ENCODE measurements at places on chromosomes 3 and 15. TPM values are rescaled to one million over a fixed set of nuclear protein-coding genes. Genes with fewer than 3 reads are reported as not detected.

- DNase-seq: no peak
Observed at GRCh38 chr3:11668243-11669235, 24.8 kb upstream of the VGLL4 start.

GRCh38 chr3:129003578-129004112 lies 2.5 kb downstream of the EFCC1 start:
- DNase-seq: peak; percentile 60

HAPLN3 gene
- total RNA-seq: 9.5 TPM

CCDC174 gene
- total RNA-seq: 15.6 TPM

DNA sequence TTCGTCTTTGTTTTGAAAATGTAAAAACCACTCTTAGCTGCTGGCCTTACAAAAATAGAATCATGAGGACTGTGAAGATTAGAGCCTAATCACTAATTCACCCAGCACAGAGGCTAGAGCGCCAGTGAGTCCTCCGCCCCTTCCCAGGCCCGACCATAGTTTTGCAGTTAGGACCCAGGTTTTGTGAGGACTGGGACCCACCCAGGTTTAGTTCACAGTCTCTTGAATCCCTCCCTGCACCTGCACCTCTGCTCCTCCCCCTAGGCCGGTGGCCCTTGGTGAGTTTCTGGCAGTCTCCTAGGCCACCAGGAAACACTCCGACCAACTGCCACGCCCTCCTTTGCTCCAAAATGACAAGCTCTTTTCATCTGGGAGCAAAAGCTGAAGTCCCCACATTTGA lies 136.0 kb upstream of the CCDC54 start:
- DNase-seq: peak; percentile 45

DNA sequence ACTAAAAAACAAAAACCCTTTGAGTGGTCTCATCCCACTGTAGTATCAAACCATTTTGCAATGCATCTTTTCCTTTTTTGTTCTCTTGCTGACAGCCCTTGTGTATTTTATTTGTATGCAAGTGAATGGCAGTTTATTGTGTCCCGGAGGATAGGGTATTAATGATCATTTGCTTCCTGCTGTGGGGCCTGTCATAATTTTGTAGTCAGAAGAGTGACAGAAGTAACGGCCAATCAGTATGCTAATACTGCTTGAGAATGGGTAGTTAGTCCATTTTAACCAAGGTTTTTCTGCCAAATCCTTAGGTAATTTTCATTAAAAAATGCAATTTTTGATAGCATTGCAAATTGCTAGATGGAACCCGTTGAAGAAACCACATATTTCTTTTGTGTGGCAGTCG lies 75.5 kb upstream of the PLSCR5 start:
- DNase-seq: no peak

All from neural progenitor cell (in vitro differentiated cells).